H7 (cell line): ENCODE measurements at places on chromosomes 12 and 14. TPM values are rescaled to one million over a fixed set of nuclear protein-coding genes. Genes with fewer than 3 reads are reported as not detected.
A peak's percentile ranks its signal among the peaks of the same experiment; 100 is the strongest.

DNA sequence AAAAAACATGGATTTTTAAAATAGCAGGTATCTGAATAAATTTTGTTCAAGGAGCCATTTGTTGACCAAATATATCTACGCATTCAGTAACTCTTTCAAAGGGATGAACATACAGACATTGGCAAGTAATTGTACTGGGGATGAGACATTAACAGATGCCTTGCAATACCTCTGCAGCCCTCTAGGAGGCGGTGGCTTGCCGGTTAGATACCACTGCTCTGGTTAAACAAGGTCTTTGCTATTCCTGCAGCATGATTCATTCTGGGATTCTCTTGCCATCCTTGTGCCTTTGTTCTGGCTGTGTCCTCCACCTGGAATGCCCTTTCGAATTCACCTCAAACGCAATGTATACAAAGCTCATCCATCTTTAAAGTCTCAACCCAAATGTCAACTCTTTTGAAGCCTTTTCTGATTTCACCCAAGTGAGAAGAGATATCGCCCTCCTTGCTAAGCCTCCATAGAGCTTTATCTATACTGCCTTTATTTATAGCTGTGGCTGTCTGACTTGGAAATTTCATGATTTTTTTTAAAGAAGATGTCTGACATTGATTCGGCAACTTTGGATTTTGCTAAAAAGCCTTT is 131.0 kb upstream of the SRRM4 start:
- DNase-seq: peak; percentile 75

DNA sequence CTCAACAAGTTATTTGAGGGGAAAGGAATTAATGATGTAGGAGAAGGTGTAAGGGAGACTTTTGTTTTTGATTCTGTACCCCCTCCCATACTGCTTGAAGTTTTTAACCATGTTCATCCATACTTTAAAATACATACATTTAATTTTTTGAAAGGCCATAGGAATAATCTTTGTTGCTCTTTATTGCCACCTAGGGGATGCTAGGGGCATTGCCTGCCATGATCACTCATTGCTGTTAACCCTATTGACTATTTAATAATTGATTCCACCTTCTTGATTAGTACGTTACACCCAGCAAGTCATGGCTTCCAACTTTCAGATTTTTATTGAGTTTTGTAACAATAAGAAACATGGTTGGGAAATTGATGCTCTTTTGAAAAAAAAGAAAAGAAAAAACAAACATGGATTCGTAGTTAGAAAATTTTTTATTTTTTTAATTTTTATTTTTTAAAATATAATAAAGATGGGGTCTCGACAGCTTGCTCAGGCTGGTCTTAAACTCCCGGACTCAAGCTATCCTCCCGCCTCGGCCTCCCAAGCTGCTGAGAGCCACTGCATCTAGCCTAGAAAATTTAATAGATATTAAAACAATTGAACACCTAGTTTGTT is 8.5 kb upstream of the PRKAB1 start:
- DNase-seq: peak; percentile 68

Gene RFX4
- total RNA-seq: 0.83 and 1.1 TPM in 2 replicates

GRCh38 chr14:57246933-57247657 is 21.6 kb downstream of the EXOC5 start:
- no peak for DNase-seq

Gene TPCN1
- 19.2 and 20.7 TPM in 2 replicates for total RNA-seq

GRCh38 chr12:50672158-50672557 is 91.7 kb upstream of the ATF1 start:
- no peak for DNase-seq
